ENCODE measurements at places on chromosomes 16 and 17.
A peak's percentile ranks its signal among the peaks of the same experiment; 100 is the strongest.

GRCh38 chr17:82489851-82490511 lies 29.6 kb upstream of the FOXK2 start:
- DNase-seq = no peak

DNA sequence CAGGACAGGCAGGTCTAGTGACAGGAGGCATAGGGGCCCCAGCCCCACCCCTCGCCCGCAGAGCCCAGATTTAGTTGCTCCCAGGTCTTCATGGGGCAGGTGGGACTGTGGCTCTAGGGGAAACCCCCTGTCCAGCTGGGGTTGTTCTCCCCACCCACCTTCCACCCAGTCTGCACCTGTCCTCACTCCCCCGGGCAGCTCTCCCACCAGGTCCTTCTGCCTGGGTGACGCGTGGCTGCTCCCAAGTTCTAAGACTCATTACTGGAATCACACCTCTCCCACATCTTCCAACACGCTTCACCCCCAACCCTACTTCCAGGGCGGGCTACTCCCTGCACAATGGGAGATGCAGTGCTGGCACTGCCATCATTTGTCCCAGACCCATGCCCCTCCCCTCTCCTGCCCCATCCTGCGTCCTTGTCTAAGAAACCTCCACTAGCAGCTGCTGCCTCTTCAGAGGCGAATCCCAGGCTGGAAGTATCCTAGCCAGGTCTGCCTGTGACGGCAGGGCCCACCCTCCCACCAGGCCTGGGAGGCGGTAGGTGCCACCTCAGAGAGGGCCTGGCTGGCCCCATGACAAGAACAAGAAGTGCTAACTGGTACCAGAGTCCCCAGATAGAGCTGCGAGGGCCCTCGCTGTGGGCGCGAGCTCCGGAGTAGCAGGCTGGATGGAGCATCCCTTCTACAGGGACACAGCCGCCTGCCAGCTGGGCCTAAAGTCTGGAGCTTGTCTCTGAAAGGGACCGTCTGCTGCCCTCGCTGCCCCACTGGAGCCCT lies 22.8 kb downstream of the GRIN2C start:
- DNase-seq = no peak

- no peak for DNase-seq
Measured at GRCh38 chr17:49589577-49589927, 13.9 kb downstream of the NXPH3 start.

GRCh38 chr16:67150047-67150832 lies 558 bp downstream of the B3GNT9 start:
- DNase-seq = no peak

- DNase-seq = no peak
Measured at GRCh38 chr17:82248815-82249674, 20.2 kb downstream of the SLC16A3 start.

- DNase-seq = no peak
Measured at GRCh38 chr16:85639529-85640253, 26.6 kb downstream of the GSE1 start.

DNA sequence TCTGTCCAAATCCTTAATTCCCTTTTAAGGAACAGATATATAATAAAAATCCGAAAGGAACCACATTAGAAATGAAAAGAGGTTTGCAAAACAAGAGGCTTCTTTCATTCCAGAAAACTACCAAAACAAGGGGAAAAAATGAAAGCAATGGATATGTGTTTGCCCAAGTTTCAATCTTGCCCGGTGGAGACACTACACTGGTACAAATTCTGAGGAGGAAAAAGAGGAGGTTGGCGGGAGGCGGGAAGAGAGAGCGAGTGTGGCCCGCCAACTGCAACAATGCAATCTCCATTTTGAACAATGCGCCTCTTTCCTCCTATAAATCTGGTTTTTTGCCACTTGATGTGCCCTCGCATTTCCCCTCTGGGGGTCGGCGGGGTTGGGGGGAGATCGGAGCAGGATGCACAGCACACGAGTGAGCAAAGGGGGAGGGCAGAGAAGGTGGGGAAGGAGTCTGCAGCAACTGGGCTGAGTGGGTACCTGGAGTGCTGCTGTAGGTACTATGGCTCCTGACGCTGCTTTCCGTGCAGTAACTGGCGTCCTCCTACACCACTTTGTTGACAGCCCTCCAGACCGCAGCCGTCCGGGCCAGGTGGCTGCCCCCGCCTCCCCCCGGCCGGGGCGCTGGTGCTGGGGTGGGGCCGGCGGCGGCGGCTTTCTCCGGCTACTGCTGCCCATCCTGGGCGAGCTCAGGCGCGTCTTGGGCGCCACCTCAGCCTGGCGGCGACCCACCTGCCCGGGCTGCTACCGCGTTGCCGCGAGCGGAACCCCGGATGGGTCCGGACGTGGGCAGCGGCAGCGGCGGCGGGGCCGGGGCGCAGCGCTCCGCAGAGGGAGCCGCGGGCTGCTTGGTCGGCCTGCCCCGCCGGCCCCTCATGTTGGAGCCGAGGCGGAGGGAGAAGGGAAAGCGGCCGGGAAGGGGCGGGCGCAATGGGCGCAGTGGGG lies 93.8 kb upstream of the PLEKHM1 start:
- DNase-seq = peak; percentile 49

GRCh38 chr17:32877164-32877764 lies 340 bp upstream of the MYO1D start:
- DNase-seq = peak; percentile 80

GRCh38 chr17:44887971-44888954 lies 11.0 kb downstream of the EFTUD2 start:
- DNase-seq = no peak

- DNase-seq = no peak
Measured at GRCh38 chr17:19539841-19540311, 6.2 kb downstream of the SLC47A1 start.
